Thoracic aorta (tissue), 2 donors: ENCODE measurements at places on chromosomes 12 and 14. TPM values are rescaled to one million over a fixed set of nuclear protein-coding genes. Genes with fewer than 3 reads are reported as not detected.

DNA sequence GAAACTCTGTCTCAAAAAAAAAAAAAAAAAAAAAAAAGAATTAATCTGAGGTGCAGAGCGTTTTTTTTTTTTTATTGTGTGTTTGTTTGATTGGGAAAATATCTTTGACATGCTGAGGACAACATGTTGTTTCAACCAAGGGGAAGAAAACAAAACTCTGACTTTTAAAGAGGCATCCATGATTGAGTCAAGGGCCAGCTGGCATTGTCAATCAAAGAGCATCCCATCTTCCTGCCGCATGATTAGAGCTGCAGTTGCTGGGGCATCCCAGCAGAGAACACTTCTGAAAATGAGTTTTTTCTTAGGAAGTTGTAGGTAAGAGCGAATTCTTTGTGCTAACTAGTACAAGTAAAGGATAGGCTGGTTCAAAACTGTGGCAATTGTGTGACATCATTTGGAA is 200.9 kb upstream of the DAAM1 start:
- H3K4me1 ChIP-seq, result no peaks in the 10 kb centered on the region
- H3K4me3 ChIP-seq, result no peak overlapping the region
- DNase-seq, result no peak
- no peak overlapping the region for H3K27ac ChIP-seq
- no peaks in the 10 kb centered on the region for H3K36me3 ChIP-seq

GRCh38 chr14:100644383-100644782 is 57.2 kb upstream of the BEGAIN start:
- H3K27me3 ChIP-seq, result no peaks in the 10 kb centered on the region
- H3K4me1 ChIP-seq, result no peaks in the 10 kb centered on the region
- no peaks in the 10 kb centered on the region for H3K36me3 ChIP-seq
- H3K4me3 ChIP-seq, result no peak overlapping the region

DNA sequence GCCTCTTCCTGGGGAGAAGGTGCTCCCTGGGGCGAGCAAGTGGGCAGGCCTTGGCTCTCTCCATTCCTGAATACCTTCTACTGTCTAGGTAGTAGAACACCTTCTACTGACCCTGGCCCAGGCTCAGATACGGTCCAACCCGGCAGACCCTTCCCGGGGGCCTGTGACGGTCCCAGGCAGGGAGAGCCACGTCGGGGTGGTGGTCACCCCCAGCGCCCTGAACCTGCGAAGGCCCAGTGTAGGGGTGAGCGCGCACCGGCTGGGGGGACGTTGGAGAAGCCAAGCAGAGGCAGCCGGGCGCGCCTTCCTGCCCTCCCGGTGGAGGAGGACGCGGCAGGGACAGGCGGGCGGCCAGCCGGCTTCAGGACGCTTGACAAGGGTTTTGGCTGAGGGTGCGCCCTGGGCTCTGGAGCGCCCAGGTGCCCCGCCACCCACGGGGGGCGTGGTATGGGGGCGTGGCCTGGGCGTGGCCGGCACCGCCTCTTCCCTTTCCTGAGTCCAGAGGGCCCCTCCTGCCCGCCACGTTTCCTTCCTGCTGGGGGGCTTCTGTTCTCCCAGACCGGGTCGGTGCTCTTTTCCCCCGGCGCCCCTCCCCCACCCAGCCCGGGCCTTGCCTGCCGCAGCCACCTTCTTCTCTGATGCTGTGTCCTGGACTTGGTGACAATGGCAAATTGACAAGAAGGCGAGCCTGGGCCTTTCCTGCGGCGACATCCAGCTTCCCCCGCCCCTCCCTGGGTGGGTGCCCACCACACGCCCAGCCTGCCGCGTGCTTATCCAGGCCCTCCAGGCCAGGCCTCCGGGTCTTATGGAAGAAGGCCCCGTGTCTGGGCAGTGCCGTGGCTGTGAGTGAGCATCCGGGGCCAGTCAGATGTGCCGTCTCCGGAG is 24.5 kb upstream of the PPP1R13B start:
- peak overlapping the region; percentile 72 for H3K4me3 ChIP-seq
- peaks cover 24% of the 10 kb centered on the region for H3K4me1 ChIP-seq
- no peaks in the 10 kb centered on the region for H3K36me3 ChIP-seq
- H3K27me3 ChIP-seq, result no peaks in the 10 kb centered on the region

DNA sequence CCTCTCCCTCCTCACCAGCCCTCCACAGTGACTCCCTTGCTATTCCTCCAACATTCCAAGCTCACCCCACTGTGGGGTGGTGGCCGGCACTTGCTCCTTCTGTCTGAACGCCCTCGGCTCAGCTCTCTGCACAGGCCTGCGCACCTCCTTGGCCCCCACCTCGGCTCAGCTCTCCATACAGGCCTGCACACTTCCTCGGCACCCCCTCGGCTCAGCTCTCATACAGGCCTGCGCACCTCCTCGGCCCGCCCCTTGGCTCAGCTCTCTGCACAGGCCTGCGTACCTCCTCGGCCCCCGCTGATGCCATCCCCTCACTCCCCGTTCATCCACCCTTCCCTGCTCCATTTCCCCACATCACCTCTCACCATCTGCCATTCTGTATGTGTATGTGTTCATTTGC is 332.7 kb upstream of the FKBP4 start:
- H3K4me1 ChIP-seq, result no peaks in the 10 kb centered on the region
- H3K27ac ChIP-seq, result no peak overlapping the region
- peaks cover 22% of the 10 kb centered on the region for H3K36me3 ChIP-seq
- DNase-seq, result no peak
- no peak overlapping the region for H3K4me3 ChIP-seq

- DNase-seq, result no peak
- H3K4me1 ChIP-seq, result no peaks in the 10 kb centered on the region
- H3K4me3 ChIP-seq, result no peak overlapping the region
- no peaks in the 10 kb centered on the region for H3K27me3 ChIP-seq
- no peak overlapping the region for H3K27ac ChIP-seq
Observed at GRCh38 chr12:101727098-101727497, 12.2 kb downstream of the SYCP3 start.

DNA sequence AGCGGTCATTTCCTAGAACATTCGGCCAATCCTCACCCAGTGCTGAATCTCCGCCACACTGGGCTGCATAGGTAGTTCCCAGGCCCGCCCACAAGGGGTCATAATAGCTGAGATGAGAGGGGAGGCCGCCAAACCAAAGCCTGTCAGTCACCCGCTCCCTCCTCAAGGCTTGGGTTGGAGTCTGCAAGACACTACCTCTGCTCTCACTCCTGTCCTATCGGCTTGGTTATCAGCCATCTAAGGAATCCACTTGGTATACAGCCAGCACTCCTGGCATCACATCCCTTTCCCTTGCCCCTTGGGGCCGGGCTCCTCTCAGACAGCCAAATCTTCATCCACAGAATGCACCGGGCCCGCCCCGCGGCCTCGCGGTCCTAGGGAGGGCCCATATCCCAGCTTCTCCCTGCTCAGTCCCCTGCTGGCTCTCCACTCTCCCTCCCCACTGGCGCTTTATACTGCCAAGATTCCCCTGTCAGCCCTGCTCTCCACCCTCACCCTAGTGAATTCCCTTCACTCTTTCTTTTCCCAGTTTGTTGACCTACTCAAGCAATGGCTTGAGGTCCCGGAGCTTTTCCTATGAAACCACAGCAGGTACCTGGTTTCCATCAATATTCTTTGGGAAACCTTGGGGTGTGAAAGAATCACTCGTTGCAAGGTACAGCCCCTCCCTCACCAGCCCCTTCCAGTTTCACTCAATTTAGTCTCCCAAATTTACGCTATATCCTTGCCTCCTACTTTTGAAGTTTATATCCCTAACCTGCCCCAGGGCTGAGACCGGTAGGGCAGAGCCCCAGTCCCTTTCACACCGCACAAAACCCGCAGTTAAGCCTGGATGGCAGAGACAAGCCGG is 1.4 kb downstream of the IFFO1 start:
- peaks cover 10% of the 10 kb centered on the region for H3K36me3 ChIP-seq
- no peak for DNase-seq
- peak overlapping the region; percentile 93 for H3K4me3 ChIP-seq
- peak overlapping the region; percentile 100 for H3K27ac ChIP-seq
- peaks cover 65% of the 10 kb centered on the region for H3K4me1 ChIP-seq
- no peaks in the 10 kb centered on the region for H3K27me3 ChIP-seq

GRCh38 chr14:68740788-68741476 is 51.9 kb downstream of the ZFP36L1 start:
- no peak overlapping the region for H3K4me3 ChIP-seq
- no peak overlapping the region for H3K27ac ChIP-seq
- no peak for DNase-seq
- no peaks in the 10 kb centered on the region for H3K27me3 ChIP-seq

The NKX2-1 gene
- not detected for total RNA-seq

The LRRC43 gene
- total RNA-seq, result not detected
